Central memory CD4-positive, alpha-beta T cell (primary cell): ENCODE measurements at places on chromosomes 12 and 14.

DNA sequence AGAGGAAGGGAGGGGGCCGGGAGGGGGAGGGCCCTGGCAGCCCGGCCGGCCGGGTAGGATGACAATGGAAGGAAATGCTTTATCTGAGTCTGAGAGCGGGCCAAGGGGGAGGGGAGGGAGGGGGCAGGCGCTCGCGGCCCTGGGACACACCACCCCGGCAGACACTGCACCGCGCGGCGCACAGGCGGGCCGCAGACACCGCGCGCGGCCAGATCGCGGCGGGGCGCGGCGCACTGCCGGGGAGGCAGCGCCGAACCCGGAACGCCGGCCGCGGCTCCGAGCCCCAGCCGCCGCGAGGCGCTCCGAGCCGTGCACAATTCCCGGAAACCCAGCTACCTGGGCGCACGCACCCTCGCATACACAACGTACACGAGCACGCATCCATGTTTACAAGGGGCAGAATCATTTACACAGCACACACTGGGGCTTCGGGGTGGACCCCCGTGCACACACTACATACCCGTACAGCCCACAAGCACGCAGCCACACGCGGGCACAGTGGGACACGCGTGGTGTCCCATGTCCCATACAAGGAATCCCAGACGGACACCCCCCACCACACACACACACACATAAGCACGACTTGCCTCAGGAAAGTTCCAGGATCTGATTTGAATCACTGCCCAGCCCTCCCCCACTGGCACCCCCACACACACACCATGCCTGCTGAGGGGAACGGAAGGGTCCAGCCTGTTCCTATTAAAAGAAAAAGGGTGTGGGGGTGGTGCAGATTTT is at the start of gene HDAC7:
HDAC7 (minus strand) TSS at position 8 of the 735 bp plus-strand sequence. CDS start 118 bp downstream, outside the sequence.
- peak; percentile 69 for DNase-seq

DNA sequence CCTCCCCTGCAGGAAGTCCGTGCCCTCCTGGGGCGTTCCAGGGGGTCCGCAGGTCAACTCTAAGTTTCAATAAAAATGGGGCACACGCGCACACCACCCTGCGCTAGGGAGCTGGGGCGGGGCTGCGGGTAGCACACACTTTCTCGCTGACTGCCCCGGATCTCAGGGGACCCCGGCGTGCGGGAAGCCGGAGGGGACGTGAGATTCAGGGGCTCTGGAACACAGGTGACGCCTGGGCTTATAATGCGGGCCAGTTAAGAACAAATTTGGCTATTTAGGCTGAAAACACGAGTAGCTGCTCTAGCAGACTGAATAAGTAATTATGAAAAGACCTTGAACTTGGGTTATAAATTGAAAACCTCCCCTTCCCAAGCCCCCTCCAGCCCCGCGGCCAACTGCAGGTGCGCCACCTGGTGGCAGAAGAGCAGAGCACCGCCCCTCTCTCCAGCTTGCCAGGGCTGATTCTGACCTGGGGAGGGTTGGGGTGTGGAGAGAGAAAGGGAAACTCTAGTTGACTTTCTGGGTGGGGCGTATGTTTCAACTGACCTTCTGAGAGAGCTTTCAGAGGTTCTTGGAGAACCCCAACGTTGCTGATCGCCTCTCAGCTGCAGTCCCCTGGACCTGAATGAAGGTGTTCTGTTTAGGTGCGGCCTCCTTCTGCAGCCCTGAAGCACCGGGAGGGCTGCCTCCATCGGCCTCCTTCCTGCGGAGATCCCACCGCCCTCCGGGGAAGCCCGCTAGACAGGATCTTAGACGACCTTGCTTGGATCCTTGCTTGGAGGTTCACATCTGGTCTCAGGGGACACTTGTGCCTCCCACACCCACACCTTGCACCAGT is 118.4 kb upstream of the EVL start:
- DNase-seq = peak; percentile 23

DNA sequence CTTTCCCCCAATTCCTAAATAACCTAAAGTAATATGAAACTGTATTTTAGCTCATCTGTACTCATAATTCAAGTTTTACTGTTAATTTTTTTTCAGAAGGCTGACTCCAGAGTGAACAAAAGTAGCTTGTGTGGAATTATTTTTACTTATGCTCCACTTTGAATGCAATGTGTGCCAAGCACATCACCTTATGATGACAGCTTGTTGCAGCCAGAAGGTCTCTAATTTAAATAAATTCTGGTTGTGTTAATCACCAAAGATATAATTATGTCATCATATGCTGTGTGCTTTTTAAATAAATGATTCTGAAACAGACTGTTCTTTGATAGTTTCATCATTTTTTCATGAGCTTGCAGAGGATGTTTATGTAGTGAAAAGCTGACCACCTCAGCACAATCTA is 283.1 kb downstream of the TMEM117 start:
- no peak for DNase-seq

GRCh38 chr12:108861878-108862587 is 4.7 kb upstream of the SSH1 start:
- DNase-seq = no peak

DNA sequence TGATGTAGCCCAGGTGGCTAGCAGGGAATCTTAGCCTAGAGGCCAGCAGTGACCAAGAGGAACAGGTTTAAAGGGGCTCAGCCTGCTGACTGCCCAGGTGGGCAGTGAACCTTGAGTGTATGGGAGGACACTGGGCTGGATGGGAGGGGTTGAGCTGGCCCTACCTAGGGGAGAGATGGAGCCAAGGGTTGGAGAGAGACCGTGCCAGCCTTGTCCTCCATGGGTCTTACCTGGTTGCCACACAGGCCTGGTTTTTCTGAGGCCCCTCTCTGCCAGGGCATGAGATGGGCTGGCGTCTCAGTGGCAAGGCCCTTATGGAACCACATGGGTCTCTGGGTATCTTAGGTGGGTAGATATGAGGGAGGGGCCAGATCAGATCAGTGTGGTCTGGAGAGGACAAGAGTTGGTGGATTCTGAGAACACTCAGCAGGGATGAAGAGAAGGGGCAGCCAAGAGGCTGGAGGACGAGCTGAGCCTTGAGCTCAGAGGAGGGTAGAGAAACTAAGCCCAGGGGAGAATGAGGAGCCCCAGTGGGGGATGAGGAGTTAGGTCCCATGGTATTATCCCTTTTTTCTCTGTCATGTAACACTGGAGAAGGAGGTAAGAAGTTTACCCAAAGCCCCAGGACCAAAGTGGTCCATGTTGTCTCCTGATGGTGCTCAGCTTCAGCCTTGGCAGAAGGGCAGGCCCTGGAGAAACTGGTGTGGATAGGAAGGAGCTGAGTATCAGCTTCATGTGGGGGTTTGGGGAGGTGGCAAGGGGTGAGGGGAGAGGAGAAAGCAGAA is 3.7 kb downstream of the GZMB start:
- DNase-seq = no peak
